Erythroblast (primary cell): ENCODE measurements at places on chromosomes 11 and 22.

DNA sequence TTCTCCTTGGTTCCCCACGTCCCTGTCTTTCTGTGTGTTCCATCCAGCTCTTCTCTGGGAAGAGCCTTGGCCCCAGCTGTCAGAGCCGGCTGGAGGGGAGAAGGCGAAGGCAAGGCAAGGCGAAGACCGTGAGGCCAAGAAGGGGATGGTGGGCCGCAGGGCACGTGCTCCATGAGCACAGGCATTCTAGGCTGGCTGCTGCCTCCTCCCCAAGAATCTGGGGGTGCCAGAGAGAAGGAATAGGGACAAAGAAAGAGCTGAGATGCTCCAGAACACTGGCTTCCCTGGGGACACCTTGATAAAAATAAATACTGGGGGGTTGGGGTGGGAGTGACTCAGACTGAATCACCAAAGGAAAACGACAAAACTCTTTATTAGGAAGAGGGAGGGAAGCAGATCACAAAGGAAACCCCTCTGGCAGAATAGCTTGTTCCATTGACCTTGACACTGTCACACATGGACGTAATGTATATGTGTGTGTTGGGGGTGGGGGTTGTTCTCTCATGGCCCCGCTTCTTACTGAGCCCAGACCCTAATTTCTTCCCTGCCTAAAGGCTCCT, 52.5 kb downstream of the NECTIN1 start:
- no peak for DNase-seq

DNA sequence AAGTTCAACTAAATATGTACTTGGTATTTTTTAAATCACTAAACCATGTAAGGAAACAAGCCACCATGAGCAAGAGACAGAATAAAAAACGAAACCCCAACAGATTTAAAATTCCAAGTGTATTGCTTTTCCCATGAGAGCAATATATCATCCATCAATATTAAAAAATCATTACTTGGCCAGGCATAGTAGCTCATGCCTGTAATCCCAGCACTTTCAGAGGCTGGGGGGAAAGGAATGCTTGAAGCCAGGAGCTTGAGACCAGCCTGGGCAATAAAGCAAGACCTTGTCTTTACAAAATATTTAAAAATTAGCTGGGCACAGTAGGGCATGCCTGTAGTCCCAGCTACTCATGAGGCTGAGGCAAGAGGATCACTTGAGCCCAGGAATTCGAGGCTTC, 190.8 kb downstream of the TTC28 start:
- DNase-seq = peak; percentile 51

DNA sequence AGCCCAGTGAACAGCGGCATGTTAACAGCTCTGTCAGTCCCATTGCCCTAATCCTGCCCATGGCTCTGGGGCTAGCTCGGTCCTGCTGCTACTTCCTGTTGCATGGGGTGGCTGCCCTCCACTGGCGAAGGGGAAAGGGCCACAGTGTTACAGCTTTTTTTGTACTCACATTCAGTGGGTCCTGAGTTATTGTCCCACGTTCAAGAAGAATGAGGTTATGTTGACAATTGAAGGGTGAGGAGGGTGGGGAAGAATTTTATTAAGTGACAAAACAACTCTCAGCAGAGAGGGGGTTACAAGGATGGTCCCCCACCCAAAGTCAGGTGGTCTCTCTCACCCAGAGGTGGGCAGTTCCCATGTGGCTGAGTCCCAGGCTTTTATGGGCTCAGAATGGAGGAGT, 17.7 kb upstream of the MS4A7 start:
- DNase-seq = no peak

DNA sequence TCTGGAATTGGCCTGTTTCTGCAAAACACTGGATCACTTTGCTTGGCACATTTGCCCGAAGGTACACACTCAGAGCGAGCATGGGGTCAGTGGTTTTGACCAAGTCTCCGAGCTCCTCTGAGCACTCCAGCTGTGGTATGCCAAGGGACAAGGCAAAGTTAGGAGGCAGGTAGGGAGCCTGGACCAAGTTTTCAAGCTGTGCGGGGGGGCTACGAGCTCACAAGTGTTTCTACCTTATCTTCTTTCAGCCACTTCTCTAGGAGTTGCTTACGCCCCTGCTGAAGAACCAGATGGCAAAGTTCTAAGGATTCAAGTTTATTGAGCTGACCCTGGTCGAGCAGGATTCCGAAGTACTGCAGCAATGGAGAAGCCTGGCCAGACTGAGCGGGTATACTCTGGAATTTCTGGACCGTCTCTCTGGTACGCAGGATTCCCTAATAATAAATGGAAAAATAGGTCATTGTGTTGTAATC, 54.7 kb upstream of the SLC25A1 start:
- no peak for DNase-seq

- DNase-seq = no peak
Observed at GRCh38 chr11:91312541-91312940, 912.1 kb upstream of the FAT3 start.

- DNase-seq = peak; percentile 35
Observed at GRCh38 chr11:120912504-120912903, 111.4 kb upstream of the TBCEL start.

DNA sequence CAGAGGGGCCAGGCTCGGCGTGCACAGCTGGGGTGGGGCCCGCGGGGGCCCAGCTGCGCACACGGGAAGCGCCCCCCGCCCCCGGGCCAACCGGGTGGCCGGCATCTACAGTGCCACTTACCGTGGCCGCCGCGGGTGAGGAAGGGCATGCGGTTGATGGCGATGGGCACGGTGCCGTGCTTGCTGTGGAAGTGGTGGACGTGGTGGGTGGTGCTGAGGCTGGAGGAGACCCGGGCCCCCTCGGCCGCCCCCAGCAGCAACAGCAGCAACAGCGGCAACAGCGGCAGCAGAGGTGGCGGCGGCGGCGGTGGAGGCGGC, 51.4 kb downstream of the SLC22A12 start:
- DNase-seq = no peak

- no peak for DNase-seq
Observed at GRCh38 chr22:36373258-36373579, 14.5 kb downstream of the MYH9 start.

DNA sequence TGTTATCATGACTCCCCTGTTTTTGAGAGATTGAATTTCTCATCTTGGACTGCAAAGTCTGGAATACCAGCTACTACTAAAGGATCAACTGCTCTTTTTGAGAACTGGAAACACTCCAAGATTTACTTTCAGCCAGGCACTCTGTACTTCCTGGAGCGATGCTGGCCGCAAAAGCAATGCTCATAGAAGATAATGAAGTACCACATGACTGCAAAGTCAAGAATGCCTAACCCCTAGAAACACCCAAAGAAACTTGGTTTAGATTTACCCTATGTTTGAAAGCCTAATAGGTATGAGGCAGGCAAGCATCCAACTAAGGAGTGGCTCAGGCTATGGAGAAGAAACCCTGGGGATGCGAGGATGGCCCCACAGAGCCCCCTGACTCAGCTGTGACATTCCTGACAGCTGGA, 47.7 kb upstream of the ARHGAP20 start:
- no peak for DNase-seq
